ENCODE measurements at places on chromosomes 16 and 17. TPM values are rescaled to one million over a fixed set of nuclear protein-coding genes. Genes with fewer than 3 reads are reported as not detected.

DNA sequence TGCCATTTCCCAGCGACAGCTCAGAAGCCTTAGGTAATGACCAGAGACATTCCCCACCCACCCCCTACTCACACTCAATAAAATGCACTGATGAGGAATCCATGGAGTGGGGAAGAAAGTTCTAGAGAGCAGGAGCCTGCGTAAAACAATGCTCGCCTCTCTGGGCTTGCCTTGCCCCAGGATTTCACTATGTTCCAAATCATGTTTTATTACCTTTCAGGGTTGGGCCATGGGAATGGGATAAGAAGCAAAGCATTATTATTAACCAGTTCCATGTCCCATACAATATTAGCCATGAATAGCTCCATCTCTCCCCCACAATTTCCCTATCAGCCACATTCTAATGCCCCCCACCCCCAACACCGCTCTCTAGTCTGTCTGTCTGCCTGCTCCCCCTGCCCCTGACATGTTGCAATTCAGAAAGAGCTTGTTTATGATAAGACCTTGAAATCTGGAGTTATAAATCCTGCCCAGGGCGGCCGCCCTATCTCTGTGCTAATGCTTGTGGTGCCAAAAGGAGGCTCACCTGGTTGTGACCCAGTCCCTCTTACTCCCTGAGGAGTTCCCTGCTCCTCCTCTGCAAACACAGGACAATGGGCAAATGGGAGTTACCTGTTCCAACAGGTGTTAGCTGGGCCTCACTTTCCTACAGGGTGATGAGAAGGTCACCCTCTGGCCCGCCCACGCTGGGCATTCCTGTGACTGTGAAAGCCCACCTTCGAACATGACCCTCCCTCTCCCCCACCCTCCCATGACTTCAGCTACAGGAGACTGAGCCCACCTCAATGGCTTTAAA, 28.0 kb upstream of the DDX52 start:
- no peaks in the 10 kb centered on the region for H3K36me3 ChIP-seq
- DNase-seq = no peak
- no peak overlapping the region for H3K27ac ChIP-seq
- no peaks in the 10 kb centered on the region for H3K27me3 ChIP-seq
- H3K4me3 ChIP-seq = no peak overlapping the region

DNA sequence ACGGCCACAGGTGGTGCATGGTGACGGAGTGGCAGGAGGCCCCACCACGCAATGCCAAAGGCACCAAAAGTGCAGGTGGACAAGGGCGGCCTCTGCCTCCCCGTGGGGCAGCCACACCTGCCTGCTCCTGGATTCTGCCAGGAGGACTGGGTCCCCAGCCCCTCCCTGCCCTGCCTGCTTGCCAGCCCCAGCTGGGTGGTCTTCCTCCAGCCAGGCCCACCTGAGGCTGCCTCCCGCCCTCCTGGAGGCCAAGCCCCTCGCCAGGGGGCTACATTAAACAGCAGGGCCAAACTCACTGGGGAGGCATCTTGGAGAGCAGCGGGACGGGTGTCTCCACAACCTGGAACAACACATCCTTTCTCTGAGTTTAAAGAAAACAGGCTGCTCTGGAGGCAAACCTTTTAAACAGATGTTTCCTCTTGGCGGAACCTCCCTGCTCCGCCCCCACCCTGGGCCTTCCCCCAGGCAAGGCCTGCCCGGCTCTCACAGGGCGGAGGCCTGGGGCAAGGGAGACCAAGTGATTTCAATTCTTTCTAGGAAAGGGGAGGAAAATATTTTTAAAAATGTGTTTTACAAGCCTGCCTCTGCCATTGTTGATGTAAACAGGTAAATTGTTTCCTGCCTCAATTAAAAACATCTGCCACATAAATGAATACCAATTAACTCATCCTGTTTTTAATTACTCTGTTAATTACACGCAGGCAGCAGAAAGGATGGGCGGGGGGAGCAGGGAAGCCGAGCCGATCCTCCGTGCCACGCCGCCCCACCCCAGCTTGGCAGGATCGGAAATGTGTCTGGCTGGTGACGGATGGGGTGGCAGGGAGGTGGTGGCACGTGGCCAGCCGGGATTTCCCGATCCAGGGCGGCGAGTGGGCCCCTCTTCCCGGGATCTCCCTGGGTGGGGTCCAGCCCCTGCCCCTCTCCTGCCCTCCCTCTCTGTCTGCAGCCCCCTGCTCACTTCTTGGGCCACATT, 54.4 kb upstream of the PABPN1L start:
- peak overlapping the region; percentile 67 for H3K27ac ChIP-seq
- H3K27me3 ChIP-seq = no peaks in the 10 kb centered on the region
- no peaks in the 10 kb centered on the region for H3K36me3 ChIP-seq
- H3K4me1 ChIP-seq = peaks cover 48% of the 10 kb centered on the region
- H3K4me3 ChIP-seq = no peak overlapping the region

DNA sequence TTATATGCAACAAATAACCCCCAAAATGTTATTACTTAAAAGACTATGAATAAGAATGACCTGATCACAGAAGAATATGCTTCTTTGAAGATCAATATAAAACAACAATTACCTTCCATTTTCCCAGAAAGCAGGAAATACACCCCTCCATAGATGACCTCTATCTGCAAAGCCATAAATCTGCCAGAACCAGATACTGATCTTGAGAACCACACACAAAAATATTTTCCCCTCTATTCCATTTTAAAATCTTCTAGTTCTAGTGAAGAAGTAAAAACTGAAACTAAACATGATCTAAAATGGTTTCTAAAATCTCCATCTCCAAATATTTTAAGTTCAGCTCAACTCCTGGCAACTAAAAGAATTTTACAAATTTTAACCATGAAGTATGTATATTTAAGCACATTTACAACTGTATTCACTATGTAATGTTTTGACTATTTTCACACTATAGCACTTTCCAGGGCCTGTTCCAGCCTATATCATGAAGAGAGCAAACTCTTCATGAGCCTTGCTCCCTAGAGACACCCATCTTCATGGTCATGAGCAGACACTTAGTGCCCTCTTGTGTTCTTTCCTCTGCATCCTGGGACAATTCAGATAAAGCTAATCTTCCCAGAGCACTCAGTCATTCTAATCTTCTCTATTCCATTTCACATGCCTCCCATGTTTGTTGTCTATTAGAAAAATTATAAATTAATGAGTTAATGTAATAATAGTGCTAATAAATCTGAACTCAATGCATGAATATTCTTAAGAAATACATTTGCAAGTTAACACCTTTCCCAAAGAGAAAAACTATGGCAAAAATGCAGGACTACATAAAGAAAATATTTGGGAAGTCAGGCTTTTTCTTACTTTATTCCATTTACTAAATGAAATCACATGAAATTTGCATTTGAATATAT, 87.0 kb downstream of the HELZ start:
- no peak overlapping the region for H3K4me3 ChIP-seq
- peaks cover 3% of the 10 kb centered on the region for H3K36me3 ChIP-seq
- H3K27ac ChIP-seq = no peak overlapping the region
- no peaks in the 10 kb centered on the region for H3K27me3 ChIP-seq

- no peak overlapping the region for H3K4me3 ChIP-seq
- no peaks in the 10 kb centered on the region for H3K27me3 ChIP-seq
- no peaks in the 10 kb centered on the region for H3K36me3 ChIP-seq
- no peak for DNase-seq
- peak overlapping the region; percentile 47 for H3K27ac ChIP-seq
Observed at GRCh38 chr16:20879175-20880040, 20.8 kb downstream of the DCUN1D3 start.

DNA sequence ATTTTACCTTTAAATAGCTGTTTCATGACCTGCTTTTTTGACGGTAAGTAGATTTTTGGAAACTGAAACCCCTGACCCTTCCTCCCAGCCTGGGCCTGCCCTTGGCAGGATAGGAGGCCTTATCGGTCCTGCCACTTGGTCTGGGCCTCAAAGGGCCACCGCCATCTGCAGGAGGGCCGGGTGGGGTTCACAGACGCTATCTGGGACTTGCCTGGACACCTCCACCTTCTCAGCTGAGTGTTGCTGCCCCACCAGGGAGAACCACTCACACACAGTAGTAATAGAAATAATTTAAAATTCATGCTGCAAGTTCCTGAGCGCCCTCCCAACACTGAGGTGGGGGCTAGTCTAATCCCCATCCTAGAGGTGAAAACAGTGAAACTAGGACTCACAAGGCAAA, 4.6 kb upstream of the NPRL3 start:
- H3K36me3 ChIP-seq = no peaks in the 10 kb centered on the region
- H3K27ac ChIP-seq = no peak overlapping the region
- no peaks in the 10 kb centered on the region for H3K4me1 ChIP-seq
- no peaks in the 10 kb centered on the region for H3K27me3 ChIP-seq

Gene DNAJA3
- 43.9 TPM for total RNA-seq

Gene KRTAP2-3
- total RNA-seq = not detected

Gene NPTX1
- total RNA-seq = 4.6 TPM

Gene TP53
- 16.8 TPM for total RNA-seq

Measured in upper lobe of left lung (tissue), 6 donors.